Progenitor cell of endocrine pancreas (in vitro differentiated cells): ENCODE measurements at places on chromosomes 11 and 22.

DNA sequence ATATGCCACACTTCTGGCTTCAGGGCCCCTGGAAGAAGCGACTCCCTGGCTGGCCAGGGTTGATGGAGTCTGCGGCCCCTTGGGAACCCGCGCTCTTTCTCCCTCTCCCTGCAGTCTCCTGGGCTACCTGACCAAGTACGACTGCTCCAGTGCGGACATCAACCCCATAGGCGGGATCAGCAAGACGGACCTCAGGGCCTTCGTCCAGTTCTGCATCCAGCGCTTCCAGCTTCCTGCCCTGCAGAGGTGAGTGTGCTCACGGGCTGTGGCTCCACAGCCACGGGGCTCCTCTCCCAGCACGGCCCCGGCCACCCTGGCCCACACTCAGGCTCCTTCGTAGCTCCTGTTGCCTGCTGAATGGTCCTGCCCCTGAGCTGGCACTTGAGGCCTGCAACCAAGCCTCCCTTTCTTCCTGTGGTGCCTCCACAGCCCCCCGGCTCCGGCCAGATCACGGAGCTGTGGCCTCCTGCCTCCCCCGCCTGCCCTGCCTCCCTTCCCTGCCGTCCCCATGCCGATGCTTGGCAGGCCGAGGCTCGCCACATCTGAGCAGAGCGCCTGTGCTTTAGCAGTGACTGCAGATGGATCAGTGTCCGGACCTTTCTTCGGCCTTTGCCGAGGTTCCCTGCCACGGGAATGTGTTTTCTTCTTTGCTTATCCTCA is 36.2 kb upstream of the KRTAP5-7 start:
- no peak for DNase-seq

- DNase-seq, result no peak
These were observed 65.5 kb downstream of the ARHGAP42 start for GRCh38 chr11:100752371-100753171.

DNA sequence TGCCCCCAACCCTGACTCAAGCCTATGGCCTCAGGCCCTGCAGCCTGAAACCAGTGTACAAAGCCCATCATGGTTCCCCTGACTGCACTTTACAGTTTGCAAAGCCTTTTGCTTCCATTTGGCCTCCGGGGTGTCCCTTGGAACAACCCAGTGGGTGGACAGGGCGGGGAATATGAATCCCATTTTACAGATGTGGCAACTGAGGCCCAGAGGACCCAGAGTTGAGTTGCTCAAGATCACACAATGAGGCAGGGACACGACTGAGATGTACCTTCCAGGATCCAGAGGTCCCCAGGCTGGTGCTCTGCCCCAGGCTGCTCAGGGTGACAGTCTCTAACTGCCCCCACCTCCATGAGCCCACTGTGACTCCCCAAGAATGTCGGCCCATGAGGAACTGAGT is 5.4 kb upstream of the POLDIP3 start:
- DNase-seq, result no peak

DNA sequence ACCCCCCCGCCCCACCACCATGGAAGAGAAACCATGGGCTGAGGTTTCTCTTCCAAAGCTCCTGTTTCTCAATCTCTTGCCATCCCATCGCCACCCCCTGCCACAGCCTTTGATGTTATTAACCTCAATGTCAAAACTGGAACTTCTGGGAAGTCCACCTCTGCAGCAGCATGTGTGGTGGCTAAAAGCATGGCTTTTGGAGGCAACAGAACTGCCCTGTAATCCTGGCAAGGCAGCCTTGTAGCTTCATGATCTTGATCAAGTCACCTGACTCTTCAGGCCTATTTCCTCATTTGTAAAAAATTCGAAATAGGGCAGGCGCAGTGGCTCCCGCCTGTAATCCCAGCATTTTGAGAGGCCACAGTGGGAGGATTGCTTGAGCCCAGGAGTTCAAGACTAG is 3.5 kb upstream of the COX8A start:
- DNase-seq, result no peak

GRCh38 chr22:44660051-44660830 is 41.8 kb upstream of the PRR5 start:
- DNase-seq, result no peak

- DNase-seq, result no peak
These were observed 23.4 kb downstream of the C2CD3 start for GRCh38 chr11:74147199-74147929.

- DNase-seq, result no peak
These were observed 35.4 kb downstream of the LARGE1 start for GRCh38 chr22:33884829-33885228.

DNA sequence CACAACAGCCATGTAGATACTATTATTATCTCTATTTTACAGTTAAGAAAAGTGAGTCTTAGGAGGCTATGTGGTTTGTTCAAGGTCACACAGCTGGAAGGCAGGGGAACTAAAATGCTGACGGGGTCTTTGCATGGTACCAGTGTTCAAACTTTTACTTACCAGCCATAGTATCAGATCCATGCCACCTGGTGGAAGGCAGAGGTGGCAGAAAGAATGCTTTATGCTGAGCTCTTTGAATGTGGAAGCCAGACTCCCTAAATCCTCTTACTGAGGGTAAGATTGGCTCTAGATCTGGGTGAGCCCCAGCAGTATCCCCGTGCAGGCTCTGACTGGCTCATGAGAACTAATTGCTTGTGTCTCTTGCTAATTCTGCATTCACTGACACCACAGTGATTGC is 54.3 kb upstream of the NAV2 start:
- DNase-seq, result no peak

- no peak for DNase-seq
These were observed 695.7 kb downstream of the NELL1 start for GRCh38 chr11:21364866-21365624.

DNA sequence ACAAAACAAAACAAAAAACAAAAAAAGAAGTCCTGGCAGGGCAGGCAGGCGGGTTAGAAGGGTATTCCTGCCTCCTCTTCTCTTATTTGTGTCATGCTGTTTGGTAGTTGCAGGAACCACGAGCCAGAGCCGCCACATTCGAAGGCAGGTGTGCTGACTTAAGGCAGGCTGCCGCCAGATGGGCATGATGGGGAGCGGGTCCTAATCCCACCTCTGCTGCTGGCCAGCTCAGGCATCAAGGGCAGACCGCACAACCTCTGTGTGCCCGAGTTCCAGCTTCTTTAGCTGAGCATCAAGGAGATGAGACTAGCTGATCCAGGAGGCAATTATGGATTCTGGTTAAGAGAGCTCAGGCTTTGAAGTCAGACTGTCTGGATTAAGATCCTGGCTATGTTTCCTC is 12.1 kb downstream of the OAF start:
- DNase-seq, result no peak

- no peak for DNase-seq
These were observed 91.8 kb upstream of the CD44 start for GRCh38 chr11:35047179-35047578.

- DNase-seq, result no peak
These were observed 13.9 kb upstream of the NCF4 start for GRCh38 chr22:36846949-36847348.

DNA sequence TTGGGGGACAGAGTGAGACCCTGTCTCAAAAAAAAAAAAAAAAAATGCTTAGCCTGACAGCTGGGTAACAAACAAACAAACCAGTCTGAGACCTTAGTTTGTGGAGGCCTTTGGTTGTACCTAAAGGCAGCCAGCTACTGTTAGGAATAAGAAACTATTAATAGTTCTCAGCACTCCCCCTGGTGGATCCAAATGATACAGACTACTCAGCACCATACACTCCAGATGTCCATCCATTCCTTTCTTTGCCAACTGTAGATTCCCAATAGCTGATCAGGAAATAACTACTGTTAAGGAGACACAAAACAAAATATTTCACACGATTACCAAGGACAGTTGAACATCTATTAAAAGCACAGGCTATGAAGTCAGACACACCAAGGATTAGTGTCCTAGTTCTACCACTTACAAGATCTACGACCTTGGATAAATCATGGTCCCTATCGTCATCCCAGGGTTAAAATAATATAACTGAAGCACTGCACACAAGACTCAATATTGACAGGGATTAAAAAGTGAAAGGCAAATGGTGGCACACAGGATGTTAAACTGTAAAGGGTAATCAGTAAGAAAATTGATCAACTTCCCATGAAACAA is 17.2 kb downstream of the CLDN25 start:
- no peak for DNase-seq

DNA sequence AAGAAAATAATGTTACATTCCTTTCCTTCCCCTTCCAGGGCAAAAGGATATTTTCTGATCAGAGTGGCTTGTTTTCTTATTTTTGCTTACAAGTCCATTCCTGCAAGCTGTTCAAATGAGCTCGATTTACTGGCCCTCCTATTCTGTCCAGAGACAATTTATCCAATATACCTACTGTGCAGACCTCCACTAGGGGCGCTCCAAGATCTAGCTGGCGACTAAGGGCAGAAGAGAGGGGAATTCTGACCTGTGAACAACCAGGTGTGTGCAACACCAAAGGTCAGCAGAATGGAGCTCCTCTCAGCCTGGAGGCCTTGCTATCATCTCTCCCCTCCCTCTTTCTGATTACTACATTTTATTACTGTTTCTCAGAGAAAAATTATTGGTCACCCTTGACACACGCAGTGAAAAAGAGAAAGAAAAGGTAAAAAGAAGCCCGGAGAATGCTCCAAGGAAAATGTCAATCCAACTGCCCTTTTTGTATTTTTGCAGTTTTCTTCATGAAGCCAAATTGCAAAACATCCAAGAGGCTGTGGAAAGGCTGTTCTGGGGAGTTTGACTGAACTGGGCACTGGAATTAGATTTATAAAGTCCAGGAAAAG is 3.2 kb downstream of the SEZ6L start:
- DNase-seq, result peak; percentile 50

GRCh38 chr11:128494418-128495332 is 92.7 kb downstream of the ETS1 start:
- no peak for DNase-seq

GRCh38 chr11:48036011-48036410 is 55.7 kb downstream of the PTPRJ start:
- no peak for DNase-seq

DNA sequence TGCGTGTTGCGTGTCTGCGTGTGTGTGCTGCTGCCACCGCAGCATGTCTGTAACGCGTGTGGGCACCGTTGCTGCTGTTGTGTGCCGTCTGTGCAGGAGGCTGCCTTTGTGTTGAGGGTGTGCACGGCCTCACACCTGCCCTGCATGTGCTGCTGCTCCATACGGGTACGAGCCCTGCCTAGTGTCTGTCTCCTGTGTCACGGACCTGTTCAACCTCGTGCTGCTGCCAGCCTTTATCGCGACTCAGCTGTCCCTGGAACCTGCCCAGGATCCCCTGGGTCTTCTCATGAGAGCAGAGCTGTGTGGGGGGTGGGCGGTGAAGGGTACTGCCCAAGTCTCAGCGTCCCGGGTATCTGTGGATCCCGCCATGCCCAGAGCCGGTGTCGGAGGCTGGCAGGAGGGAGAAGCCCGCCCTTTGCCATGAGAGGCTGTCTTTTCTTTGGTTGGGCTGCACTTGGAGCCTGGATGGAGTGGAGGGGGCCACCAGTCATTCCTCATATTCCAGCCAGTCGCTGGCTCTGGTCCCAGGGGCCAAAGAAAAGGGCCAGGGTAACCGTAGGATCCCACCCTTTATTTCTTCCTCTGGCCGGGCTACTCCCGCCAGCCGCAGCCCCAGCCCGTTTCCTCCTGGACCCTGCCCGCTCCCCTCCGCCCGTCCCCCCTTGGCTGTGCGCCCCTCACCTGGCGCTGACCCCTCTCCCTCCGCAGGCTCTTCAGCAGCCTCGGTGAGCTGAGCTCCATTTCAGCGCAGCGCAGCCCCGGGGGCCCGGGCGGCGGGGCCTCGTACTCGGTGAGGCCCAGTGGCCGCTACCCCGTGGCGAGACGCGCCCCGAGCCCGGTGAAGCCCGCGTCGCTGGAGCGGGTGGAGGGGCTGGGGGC is 7.8 kb upstream of the ACR start:
- no peak for DNase-seq

GRCh38 chr11:91625495-91625894 is 599.1 kb upstream of the FAT3 start:
- no peak for DNase-seq

DNA sequence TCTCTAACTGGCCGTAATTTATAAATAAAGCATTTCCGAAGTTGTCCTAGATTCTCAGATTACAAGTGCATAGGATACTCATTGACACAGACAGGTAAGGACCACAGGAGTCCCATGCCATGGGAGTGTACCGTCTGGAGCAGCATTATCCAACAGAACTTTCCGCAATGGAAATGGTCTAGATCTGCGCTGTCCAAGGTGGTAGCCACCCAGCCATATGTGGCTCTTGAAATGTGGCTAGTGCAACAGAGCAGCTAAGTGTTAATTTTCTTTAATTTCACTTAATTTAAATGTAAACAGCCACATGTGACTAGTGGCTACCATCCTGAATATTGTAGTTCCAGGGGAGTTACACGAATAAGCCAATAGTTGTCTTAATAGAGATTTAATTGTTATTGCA is 71.3 kb downstream of the GALNT18 start:
- no peak for DNase-seq

GRCh38 chr11:35157814-35158700 is 19.1 kb downstream of the CD44 start:
- no peak for DNase-seq

DNA sequence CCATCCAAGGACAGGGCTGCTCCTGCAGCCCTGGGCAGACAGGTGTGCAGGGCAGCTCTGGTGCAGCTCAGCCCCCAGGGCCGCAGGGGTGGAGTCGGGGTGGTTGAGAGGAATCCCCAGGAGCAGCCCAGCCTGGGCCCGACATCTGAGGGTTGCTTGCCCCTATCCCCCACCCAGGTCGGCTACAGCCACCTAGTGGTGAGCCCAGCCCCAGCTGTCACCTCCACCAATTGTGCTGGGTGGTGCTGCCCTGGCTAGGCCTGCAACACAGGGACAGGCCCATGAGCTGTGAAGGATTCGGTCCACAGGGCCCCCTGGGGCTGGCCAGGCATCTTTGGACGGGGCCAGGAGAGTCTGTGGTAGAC is 29.6 kb downstream of the RTN4R start:
- DNase-seq, result peak; percentile 53

DNA sequence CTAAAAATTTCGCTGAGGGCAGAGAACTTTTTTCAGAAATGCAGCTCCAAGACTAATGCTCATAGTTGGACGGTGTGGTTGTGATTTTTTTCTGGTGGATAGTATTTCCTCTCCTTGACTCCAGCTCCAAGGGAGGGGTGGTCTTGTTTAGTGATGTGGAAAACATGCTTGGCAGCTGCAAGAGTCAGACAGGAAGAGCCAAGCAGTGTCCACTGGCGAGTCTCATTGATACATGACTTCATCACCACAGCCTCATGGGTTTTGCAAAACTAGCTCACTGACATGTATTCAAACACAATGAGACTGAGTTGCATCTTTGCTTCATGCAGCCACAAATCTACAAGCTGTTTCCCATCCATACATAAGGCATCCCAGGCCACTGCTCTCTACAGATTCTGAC is 7.3 kb upstream of the KCNJ1 start:
- DNase-seq, result no peak

DNA sequence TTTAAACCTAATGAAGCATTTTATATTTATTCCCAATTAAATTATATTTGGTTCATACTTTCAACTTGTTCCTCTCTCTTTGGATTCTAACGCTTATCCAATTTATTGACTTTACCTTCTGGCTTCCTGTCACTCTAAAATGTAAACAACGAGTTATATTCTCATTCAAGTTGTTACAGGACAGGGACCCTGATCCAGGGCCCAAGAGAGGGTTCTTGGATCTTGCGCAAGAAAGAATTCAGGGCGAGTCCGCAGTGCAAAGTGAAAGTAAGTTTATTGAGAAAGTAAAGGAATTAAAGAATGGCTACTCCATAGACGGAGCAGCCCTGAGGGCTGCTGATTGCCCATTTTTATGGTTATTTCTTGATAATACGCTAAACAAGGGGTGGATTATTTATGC is 405.6 kb upstream of the API5 start:
- DNase-seq, result no peak
